Epithelial cell of esophagus (primary cell): ENCODE measurements at places on chromosomes 13 and 19.

- no peak for DNase-seq
Measured at GRCh38 chr13:98264877-98265276, 87.8 kb upstream of the RNF113B start.

GRCh38 chr19:39405958-39406655, 540 bp upstream of the ZFP36 start:
- DNase-seq: peak; percentile 65

DNA sequence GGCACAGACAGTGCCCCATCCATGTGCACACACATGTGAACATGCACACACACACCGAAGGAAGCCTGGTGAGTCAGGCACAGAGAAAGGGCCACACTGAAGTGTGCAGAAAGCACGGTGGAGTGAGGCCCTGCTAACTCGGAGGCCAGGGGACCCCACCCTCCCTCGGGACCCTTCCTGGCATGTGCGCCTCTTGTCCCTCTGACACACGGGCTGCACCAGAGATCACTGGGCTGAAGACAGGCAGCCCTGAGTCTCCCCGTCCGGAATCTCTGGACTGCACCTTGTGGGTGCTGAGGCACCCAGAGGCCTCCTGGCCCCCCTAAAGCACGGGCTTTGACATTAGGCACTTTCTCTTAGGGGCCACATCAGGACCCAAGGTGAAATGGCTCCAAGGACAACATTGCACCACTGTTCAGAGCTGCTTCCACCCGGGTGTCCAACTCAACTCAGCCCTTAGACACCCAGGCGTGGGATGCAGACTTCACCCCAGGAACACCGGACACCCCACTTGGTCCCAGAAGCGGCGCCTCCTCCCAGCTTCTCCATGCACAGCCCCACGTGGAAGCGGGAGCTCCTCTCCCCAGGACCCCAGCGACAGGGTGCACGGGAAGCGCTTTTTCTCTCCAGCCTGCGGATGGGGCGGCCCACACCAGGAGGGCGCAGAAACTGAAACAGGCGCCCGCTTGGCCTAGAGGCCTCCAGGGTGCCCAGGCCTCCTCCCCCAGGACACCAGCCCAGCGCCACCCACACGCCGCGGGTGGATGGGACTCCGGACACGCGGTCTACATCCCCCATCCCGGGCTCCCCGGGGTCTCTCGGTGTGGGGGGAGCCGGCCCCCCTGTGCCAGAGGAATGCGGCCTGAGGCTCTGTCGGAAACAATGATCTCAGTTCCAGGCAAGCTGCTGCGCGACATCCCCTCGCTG, 90.2 kb downstream of the SPACA7 start:
- no peak for DNase-seq

- DNase-seq: no peak
Measured at GRCh38 chr19:2138061-2138728, 13.2 kb downstream of the AP3D1 start.

GRCh38 chr19:45607071-45608029, 5.3 kb upstream of the GPR4 start:
- DNase-seq: peak; percentile 61

DNA sequence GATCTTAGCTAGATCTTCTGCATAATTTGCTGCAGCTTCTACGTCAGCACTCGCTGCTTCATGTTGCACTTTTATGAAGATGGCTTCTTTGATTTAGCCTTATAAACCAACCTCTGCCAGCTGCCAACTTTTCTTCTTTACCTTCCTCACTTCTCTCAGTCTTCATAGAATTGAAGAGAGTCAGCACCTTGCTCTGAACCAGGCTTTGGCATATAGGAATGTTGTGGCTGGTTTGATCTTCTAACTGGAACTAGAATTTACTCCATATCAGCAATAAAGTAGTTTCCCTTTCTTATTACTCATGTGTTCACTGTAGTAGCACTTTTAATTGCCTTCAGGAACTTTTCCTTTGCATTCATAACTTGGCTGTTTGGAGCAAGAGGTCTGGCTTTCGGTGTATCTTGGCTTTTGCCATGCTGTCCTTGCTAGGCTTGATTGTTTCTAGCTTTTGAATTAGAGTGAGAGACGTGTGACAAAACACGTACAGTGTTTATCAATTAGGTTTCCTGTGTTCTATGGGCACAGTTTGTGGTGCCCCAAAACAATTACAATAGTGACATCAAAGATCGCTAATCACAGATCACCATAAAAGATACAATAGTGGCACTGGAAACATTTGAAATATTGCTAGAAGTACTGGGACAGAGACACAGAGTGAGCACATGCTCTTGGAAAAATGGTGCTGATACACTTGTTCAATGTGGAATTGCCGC, 50.7 kb downstream of the NDFIP2 start:
- no peak for DNase-seq

DNA sequence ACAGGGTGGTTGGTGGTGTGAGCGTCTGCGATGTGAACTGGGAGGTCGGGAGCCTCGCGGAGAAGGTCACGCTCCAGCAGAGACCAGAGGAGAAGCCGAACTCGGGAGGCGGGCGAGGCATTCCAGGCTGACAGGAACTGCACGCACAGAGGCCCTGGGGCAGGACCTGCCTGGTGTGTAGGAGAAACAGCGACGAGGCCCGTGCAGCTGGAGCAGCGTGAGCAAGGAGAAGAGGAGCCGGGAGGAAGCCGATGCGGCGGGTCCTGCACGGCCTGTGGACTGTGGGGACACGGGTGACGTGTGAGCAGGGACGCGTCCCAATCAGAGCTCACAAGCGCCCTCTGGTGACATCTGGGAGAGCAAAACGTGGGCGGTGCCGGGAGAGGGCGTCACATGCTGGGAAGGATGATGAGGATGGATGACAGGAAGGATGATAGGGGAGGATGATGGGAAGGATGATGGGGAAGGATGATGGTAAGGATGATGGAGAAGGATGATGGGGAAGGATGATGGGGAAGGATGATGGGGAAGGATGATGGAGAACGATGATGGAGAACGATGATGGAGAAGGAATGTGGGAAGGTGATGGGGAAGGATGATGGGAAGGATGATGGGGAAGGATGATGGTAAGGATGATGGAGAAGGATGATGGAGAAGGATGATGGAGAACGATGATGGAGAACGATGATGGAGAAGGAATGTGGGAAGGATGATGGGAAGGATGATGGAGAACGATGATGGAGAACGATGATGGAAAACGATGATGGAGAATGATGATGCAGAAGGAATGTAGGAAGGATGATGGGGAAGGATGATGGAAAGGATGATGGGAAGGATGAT, 16.1 kb upstream of the MADCAM1 start:
- DNase-seq: no peak

DNA sequence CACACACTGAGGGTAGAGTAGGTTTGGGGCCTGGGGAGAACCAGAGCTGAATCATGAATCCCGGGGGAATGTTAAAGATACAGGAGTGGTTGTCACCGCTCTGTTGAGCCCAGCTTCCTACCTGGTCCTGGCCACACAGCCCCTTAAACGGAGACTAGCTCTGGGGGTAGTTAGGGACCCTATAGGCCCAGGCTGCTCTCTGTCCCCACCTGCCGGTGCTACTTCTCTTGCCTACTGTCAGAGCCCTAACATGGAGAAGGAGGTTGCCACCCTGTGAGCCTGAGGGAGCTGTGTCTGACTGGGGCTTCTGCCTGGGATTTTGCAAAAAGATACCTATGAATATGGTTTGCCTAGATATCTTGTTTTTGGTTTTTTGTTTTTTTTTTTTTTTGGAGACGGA, 36.6 kb upstream of the ZNF429 start:
- no peak for DNase-seq

- DNase-seq: peak; percentile 27
Measured at GRCh38 chr13:85277748-85278147, 521.5 kb downstream of the SLITRK6 start.

GRCh38 chr19:45404557-45405434, at the start of gene PPP1R13L:
Gene PPP1R13L (minus strand): TSS chr19:45405069. CDS start chr19:45398318, 6,751 bp downstream.
- DNase-seq: peak; percentile 98

DNA sequence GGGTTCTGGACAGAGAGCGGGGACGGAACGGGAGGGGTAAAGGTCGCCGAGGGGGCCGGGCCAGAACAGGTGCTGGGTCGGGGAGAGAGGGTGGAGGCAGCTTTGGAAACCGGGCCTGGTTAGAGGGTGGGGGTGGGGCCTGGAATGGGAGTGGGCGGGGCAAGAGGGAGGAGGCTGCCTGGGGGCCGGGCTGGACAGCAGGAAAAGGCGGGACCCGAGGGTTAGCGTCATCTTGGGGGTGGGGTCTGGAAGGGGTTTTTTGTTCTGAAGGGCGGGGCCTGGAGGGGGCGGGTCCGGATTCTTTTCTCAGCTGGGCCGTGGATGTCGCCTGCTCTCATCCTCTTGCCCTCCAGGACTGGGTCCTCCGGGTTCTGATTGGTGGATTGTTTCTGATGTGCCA, 4.3 kb upstream of the ZNF813 start:
- DNase-seq: no peak

DNA sequence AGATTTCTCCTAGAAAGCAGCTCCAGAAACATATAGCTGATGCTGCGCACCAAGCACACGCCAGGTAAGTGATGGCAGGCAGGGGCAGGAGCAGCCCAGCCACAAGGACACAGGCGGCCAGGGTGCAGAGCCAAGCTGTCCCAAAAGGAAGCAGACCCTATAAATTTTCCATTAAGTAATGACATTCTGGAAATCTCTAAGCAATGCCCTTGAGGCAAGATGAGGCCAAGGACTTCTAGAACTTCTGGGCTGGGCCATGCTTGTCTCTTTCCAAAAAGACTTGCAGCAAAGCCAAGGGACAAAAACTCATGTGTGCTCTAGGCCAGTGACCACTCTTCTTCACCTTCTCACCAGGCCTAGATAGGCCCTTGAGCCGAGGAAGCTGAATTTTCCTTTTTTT, 42.2 kb upstream of the EPHX3 start:
- no peak for DNase-seq

- no peak for DNase-seq
Measured at GRCh38 chr19:50693064-50693975, 26.3 kb downstream of the SHANK1 start.

- peak; percentile 92 for DNase-seq
Measured at GRCh38 chr19:16160943-16161560, 12.3 kb downstream of the CIB3 start.

GRCh38 chr13:30047154-30047874, 196.9 kb upstream of the UBL3 start:
- no peak for DNase-seq

DNA sequence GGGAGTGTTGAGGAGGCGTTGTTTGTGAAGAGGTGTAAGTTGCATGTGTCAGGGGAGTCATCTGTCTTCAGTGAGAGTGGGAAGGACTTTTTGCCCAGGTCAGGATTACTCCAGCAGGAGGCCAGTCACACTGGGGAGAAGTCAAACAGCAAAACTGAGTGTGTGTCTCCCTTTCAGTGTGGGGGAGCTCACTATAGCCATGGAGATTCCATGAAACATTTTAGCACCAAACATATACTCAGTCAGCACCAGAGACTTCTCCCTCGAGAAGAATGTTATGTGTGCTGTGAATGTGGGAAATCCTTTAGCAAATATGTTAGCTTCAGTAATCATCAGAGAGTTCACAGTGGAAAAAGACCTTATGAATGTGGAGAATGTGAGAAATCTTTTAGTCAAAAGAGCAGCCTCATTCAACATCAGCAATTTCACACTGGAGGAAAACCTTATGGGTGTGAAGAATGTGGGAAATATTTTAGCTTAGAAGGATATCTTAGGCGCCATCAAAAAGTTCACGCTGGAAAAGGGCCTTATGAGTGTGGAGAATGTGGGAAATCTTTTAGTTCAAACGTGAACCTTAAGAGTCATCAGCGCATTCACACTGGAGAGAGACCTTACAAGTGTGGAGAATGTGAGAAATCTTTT, 8.4 kb upstream of the ZNF587 start:
- DNase-seq: no peak

- no peak for DNase-seq
Measured at GRCh38 chr13:20395061-20395916, 130.4 kb downstream of the CRYL1 start.

DNA sequence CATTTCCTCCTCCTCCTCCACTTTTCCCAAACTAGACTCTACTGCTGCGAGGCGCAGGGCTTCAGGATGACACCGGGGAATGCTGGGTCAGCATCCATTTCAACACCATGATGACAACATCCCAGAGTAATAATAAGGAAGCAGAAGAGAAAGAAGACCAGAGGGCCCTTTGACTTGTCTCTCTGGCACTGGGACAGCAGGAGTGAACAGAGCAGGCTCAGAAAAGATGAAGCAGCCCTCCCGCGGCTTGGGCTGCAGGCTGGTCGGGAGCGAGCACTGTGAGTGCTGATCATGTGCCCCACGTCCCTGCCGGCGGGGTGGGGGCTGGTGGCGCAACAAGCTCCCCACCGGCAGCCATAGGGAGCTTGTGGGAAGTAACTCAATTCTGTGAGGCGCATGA, 30.5 kb downstream of the RANBP3 start:
- no peak for DNase-seq

- no peak for DNase-seq
Measured at GRCh38 chr19:58353717-58354477, 605 bp upstream of the A1BG start.
